ENCODE measurements at places on chromosomes 2 and 18. TPM values are rescaled to one million over a fixed set of nuclear protein-coding genes. Genes with fewer than 3 reads are reported as not detected.

The ZFP36L2 gene
- total RNA-seq = 9.1 TPM

The UGT1A4 gene
- not detected for total RNA-seq

The TGFA gene
- 4.3 TPM for total RNA-seq

The EVA1A gene
- total RNA-seq = 95.4 TPM

The MAP3K19 gene
- not detected for total RNA-seq

The C2orf66 gene
- not detected for total RNA-seq

The SLC9A2 gene
- not detected for total RNA-seq

The RAB31 gene
- total RNA-seq = 34.2 TPM

The TEKT4 gene
- total RNA-seq = not detected

The CHRNG gene
- total RNA-seq = not detected

The B3GNT7 gene
- total RNA-seq = 0.60 TPM

The SIX3 gene
- not detected for total RNA-seq

The PRKAG3 gene
- total RNA-seq = not detected

GRCh38 chr2:225670111-225670974, 270.8 kb downstream of the NYAP2 start:
- peak; percentile 51 for DNase-seq

- DNase-seq = no peak
Measured at GRCh38 chr2:138626148-138626547, 124.6 kb downstream of the SPOPL start.

DNA sequence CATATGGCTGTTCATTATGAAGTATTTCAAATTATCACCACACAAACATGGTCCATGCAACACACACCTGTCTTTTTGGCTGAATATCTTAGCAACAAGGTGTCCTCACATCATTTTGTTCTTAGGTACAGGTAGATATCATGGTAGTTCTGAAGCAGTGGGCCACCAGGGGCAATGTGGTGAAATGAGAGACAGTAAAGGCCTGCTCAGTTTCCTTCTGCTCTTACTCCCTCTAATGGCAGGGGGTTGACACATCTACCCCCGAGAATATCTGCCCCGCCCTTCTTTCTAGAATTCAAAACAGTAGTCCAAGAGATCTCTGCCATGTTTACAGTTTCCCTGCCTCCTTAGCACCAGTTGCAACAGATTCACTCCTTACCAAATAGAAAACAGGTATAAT, 147.0 kb upstream of the KLHL14 start:
- DNase-seq = peak; percentile 51

GRCh38 chr2:121626777-121627524, 22.3 kb downstream of the CLASP1 start:
- DNase-seq = no peak

DNA sequence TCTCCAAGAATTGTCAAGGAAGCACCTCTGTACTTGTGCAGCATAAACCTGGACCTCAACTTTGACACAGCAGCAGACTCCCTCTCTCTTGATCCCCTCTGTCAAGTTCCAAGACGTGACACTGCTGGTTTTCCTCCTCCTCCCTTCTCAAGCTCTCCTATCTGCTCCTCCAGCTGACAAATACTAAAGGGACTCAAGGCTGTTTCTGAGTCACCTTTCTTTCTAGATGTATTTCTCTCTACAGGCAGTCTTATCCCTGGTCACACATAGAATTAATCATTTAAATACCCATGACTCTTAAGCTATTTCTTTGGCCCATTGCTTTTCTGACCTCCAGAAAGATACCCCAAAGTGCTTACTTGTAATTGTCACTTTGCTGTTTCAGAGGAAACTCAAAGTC, 53.5 kb downstream of the SEPTIN10 start:
- DNase-seq = peak; percentile 17

DNA sequence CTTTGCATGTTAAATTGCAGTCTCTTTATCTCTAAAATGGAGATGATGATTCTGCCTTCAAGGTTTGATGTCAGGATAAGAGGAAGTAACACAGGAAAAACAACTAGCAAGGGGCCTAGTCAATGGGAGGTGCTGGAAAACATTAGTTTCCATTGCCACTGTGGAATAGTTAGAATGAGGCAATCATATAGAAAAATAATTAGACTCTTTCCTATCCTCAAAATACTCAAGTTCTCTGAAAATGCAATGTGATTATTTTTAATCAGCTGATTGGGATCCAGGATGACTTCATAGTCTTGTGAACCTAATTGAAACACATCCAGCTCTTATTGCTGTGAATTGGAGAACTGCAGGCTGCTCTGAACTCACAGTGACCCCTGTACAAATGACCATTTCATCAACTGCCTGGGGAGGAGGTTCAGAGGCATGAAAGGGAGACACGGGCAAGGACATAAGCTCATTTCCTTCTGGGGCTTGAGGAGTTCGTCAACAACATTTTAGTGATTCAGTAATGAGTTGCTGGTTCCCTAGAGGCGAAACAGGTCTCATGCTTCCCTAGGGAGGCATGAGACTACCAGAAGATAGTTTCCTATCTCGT, 422.5 kb downstream of the LPIN1 start:
- peak; percentile 94 for DNase-seq

DNA sequence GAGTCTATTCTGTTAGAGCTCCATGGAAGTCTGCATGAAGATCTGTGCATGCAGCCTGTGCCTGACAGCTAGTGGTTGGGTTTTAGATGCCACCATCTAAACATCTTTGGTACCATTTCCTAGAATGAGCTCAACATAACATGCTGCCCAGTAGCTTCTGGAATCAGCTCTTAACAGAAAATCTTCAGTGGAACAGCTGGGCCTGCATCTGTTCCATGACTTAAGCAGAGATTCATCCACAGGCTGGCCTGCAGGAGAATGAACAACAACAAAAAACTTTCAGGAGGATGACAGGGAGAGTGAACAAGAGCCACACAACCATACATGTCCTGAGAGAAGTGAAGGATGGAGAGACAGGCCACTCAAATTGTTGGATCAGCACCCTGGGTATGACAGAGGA, 316.6 kb downstream of the RDH14 start:
- no peak for DNase-seq

- DNase-seq = peak; percentile 44
Measured at GRCh38 chr2:170073288-170073687, 104.7 kb upstream of the MYO3B start.

GRCh38 chr2:23828986-23829385, 97.9 kb downstream of the ATAD2B start:
- DNase-seq = no peak

DNA sequence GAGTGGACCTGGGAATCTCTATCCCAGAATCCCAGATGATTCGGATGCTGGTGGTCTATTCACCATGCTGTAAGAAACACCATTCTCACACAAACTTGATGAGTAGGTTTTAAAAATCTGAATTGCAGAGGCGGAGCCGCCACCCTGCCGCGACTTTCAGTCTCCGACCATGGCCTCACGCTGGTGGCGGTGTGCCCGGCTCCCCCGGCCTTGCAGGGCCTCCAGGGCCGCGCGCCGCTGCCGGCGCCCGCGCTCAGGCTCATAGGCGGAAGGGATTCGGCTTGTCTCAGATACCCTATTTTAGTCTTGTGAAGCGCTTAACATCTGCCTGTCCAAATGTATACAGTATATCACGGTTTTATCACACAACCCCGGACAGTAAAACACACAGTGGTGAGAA, 2.6 kb upstream of the PPM1B start:
- DNase-seq = no peak

- peak; percentile 98 for DNase-seq
Measured at GRCh38 chr2:240921311-240921994, 15.3 kb downstream of the CROCC2 start.

DNA sequence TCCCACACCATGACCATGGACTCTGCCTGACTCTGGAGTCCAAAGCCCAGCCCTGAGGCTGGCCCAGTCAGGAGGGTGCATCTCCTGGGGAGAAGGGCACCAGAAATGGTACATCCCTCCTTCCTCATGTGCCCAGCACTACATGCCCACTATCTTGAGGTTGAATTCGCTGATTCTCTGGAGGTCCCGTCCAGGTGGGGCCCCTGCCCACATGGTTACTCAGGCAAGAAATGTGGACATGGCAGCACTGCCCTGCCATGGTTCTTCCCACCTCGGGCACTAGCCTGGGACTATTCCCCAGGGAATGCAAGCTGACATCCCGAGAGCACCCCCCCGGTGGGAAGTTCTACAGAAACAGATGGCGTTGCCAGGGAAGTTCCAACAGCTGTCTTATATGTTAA, 15.3 kb upstream of the HES6 start:
- DNase-seq = no peak

- no peak for DNase-seq
Measured at GRCh38 chr2:198055716-198056115, 251.3 kb downstream of the PLCL1 start.

GRCh38 chr2:45068571-45069140, 59.4 kb upstream of the SIX2 start:
- DNase-seq = peak; percentile 87

GRCh38 chr2:241728000-241728399, 6.4 kb upstream of the D2HGDH start:
- no peak for DNase-seq

DNA sequence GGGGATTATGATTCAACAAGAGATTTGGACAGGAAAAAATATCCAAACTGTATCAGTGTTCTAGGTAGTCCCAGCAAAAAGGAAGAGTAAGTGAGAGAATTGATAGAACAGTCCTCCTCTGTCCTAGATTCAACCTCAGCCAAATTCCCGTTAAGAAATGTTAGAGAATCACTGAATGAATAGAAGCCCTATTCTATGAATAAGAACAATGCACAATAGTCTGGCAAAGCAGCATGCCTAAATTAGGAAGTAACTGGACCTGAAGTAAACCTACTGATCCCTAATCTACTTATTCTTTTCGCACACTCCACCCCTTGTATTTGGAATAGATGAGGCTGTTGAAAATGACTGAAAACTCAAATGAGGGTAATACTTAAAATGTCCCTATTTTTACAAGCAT, 1665.5 kb downstream of the LRP1B start:
- no peak for DNase-seq

DNA sequence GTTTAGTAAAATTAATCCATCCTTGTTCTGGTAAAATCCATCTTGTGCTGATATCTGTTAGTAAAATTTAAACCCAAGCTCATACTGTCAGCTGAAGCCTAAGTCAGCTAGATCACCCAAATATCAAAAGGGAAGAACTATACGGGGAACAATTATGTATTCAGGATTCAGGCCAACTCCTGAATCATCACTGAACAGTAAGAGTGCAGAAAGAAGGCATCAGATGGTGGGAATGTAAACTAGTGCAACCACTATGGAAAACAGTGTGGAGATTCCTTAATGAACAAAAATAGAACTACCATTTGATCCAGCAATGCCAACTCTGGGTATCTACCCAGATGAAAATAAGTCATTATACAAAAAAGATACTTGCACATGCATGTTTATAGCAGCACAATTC, 81.8 kb downstream of the RAPGEF4 start:
- peak; percentile 19 for DNase-seq

DNA sequence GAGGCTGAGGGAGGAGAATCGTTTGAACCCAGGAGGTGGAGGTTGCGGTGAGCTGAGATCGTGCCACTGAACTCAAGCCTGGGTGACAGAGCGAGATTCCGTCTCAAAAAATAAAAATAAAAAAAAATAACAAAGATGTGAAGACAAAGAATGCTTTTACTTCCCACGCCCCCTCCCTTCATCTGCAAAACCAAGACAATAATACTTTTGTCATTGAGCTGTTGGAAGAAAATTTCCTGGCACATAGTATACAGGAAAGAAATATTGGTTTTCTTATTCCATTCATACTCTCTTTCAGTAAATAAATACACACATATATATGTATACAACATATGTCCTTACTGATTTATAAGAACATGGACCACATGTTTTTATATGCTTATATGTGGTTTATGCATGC, 12.2 kb downstream of the GREB1 start:
- DNase-seq = no peak

DNA sequence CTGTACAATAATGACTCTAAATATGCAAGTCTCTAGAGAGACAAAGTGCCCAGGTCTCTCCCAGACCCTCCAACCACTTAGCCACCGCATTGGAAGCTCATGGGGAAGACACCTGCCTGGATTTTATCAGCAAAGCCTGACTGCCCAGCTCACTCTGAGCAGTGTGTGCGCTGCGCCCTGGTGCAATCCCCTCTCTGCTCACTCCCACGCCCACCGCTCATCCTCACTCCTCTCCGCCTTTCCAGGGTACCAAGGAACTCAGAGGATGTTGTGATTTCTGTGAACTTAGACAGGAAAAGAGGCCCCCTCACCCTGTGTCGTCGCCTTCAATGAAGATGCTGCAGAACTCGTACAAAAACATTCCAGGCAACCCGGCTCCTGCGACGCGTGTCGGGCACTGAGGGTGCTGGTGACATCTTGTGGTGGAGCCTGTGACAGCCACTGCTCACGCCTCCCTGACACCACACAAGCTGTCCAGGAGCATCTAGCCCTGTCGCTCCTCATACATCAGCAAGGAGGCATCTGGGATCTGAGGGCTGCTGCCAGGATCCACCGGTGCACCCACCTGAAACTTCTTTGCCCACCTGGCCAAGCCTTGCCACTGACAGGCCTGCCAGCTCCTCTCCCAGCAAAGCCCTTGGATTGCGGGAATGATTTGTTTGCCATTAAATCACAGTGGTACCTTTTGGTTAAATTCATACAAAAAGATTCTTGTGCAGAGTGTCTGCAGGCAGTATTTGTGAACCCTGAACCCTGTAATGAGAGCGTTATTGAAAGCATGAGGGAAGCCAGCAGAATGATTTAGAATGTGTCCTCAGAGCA, 220.4 kb downstream of the ZNF516 start:
- DNase-seq = no peak

DNA sequence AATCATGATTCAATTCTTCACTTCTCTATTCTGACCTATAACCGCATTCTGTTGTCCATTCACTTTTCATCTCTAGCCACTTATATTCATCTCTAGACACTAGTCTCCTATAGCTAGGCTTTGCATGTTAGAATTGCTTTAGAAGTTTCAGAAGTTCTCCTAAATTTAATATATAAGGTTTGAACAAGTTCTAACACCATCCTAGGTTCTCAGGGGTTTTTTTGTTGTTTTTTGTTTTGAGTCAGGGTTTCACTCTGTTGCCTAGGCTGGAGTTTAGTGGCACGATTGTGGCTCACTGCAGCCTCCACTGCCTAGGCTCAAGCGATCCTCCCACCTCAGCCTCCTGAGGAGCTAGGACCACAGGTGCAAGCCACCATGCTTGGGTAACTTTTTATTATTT, 19.9 kb downstream of the WDSUB1 start:
- no peak for DNase-seq

GRCh38 chr18:46917803-46918600, 600 bp downstream of the KATNAL2 start:
- DNase-seq = peak; percentile 46

- no peak for DNase-seq
Measured at GRCh38 chr2:64140665-64141200, 3.5 kb downstream of the PELI1 start.

GRCh38 chr2:153519257-153519875, 40.8 kb upstream of the RPRM start:
- DNase-seq = peak; percentile 47
